Type B pancreatic cell (in vitro differentiated cells): ENCODE measurements at places on chromosomes 1 and 21.

DNA sequence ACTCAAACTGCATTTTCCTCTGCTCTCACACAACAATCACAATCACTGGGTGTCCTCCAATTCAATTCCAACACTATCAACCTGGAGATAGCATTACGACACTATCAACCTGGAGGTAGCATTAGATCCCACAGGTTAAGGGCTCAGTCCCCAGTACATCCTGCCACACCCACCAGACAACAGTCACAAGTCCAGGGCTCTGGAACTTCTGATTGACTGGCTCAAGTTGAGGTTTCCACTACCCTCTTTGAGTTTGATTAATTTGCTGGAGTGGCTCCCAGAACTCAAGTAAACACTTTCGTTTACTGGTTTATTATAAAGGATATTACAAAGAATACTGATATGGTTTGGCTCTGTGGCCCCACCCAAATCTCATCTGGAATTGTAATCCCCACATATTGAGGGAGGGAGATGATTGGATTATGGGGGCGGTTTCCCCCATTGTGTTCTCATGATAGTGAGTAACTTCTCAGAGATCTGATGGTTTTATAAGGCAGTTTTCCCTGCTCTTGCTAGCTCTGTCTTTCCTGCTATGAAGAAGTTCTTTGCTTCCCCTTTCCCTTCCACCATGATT lies 49.6 kb upstream of the ARHGAP29 start:
- no peak for DNase-seq

DNA sequence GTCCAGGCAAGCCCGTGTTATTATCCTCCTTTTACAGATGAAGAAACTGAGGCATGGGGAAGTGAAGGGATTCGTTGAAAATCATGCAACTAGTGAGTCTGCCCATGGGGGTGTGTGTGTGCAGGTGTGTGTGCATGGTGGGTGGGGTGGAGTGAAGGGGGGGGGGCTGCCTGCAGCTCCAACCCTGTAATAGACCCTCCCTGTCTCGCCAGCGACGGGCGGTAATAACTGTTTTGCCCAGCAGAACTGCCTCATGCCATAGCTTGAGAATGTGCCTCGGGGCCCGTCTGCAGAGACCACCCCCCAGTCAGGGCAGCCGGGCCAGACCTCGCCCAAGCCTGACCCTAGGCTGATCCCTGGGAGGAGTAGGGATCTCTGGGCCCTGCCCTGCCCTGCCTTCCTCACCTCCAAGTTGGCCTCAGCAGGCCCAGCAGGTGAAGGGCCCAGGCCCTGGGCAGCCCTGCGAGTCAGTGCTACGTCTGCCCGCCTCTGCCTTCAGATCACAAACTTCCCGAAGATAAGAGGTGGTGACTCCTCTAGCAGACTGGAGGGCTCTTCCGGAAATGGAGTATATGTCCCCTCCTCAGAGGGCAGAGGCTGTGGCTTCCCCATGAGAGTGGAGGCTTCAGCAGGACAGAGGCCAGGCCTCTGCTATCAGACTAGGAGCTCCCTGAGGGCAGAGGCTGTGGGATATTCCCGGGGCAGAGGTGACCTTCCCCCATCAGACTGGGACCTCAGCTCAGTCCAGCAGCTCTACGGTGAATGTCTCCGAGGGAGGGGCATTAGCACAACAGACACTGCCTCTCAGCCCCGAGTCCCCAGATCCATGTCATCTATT lies 15.7 kb upstream of the EPHA2 start:
- DNase-seq = no peak

GRCh38 chr1:35449334-35450008 lies 107.7 kb downstream of the KIAA0319L start:
- no peak for DNase-seq

DNA sequence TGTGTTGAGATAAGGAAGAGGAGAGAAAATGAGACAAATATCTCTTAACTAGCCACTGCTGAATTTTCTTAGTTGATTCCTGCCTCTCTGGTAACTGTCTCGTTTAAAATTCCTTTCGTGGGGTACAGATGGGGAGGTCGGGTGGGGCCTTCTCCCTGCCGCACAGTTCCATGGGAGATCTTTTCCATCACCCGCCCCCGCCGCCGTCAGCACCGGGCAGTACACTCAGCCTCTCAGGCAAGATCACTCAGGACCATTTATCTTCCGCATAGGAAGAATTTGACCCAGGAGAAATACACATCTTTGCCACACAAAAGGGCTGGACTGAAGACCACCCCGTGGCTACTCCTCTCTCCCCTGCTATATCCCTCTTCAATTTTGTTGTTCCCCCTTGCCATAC lies 2.3 kb upstream of the VPS26C start:
- no peak for DNase-seq

- DNase-seq = no peak
These were observed 859 bp upstream of the MAGI3 start for GRCh38 chr1:113389359-113389952.

DNA sequence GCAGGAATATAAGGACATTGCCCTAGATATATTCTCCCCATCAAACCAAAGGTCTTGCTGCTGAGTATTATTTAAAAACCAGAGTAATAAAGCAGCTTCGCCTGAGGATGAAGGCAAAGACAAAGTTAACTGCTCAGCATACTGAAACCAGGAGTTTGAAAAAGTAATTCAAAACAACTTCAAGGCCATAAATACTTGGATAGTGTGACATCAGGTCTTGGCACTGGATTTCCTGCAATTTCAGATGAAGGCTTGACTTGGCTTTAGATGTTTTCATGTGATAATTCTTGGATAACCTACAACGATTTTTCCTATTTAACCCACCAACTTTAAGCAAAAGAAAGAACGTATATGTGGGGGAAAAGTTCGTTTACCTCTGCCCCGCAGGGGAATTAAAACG lies 10.6 kb downstream of the SOD1 start:
- DNase-seq = no peak
